GM04504 (cell line): ENCODE measurements at places on chromosomes 11 and 22.

GRCh38 chr11:20248121-20248772 is 88.0 kb upstream of the DBX1 start:
- no peak for DNase-seq

GRCh38 chr11:128929468-128929867 is 13.2 kb downstream of the TP53AIP1 start:
- DNase-seq, result no peak

DNA sequence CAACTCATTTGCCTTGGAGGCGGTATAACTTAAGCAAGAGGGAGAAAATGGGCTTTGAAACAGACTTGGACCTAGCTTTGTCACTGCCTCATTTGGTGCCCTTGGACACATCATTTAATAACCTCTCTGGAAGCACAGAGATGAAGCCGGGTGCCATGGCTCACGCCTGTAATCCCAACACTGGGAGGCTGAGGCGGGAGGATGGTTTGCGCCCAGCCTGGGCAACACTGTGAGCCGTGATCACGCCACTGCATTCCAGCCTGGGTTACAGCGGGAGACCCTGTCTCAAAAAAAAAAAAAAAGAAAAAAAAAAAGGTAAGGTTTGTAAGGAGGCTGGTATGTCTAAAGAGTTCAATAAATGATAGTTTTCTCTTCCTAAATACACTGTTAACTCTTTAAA is 806 bp downstream of the COA4 start:
- DNase-seq, result no peak

- peak; percentile 28 for DNase-seq
Observed at GRCh38 chr11:124946735-124947141, 7.3 kb upstream of the CCDC15 start.

- no peak for DNase-seq
Observed at GRCh38 chr11:114226356-114226755, 69.8 kb upstream of the NNMT start.

DNA sequence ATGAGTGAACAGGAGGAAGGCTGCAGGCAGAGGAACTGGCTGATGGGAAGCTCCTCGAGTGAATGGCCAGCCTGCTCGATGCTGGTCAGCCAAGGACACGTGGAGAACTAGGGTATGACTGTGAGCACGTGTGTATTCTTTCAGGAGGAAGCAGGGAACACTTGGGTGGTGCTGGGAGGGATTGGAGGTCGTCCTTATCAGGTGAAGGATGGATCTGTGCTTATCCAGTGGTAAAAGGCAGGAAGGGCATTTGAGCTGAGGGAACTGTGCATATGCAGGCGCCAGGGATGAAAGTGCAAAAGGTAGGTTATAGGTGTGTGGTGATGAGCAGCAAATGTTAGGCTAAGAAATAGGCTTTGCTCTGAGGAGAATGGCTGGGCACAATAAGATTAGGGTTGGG is 9.7 kb upstream of the SLCO2B1 start:
- no peak for DNase-seq
